ENCODE measurements at places on chromosomes 3 and 15. TPM values are rescaled to one million over a fixed set of nuclear protein-coding genes. Genes with fewer than 3 reads are reported as not detected.
A peak's percentile ranks its signal among the peaks of the same experiment; 100 is the strongest.

- no peak for DNase-seq
These were observed 33.9 kb upstream of the SLC41A3 start for GRCh38 chr3:126117786-126118185.

DNA sequence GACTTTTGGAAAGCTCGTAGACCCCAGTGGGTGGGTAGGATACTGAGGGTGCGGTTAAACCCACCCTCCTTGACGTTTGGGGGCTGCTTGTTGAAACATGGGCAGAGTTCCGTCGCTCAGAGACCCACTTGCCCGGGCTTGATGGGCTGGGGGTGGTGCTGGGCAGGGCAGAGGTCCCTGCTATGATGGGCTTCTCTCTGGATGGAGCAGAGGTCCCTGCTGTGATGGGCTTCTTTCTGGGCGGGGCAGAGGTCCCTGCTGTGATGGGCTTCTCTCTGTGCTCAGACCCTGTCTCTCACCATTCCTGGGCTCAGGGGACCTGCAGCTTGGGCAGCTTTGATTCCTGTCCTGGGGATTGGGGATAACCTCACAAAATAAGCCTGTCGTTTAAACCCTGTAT, 45.2 kb downstream of the FBLN2 start:
- no peak for DNase-seq

DNA sequence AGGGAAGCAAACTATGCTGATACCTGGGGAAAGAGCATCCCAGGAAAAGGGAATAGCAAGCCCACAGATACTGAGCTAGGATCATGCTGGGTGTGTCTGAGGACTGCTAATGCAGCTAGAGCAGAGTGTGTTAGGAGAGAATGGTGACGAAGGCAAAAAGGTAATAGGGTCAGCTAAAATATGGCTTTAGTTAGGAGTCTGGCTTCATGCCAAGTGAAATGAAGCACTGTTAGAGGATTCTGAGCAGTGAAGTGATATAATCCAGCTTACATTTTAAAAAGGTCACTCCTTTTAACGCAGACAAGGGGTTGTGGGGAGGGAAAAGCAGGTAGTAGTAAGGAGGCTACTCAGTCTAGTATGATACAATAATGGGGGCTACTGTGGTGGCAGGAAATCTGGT, 30.4 kb downstream of the SECISBP2L start:
- DNase-seq, result no peak

DNA sequence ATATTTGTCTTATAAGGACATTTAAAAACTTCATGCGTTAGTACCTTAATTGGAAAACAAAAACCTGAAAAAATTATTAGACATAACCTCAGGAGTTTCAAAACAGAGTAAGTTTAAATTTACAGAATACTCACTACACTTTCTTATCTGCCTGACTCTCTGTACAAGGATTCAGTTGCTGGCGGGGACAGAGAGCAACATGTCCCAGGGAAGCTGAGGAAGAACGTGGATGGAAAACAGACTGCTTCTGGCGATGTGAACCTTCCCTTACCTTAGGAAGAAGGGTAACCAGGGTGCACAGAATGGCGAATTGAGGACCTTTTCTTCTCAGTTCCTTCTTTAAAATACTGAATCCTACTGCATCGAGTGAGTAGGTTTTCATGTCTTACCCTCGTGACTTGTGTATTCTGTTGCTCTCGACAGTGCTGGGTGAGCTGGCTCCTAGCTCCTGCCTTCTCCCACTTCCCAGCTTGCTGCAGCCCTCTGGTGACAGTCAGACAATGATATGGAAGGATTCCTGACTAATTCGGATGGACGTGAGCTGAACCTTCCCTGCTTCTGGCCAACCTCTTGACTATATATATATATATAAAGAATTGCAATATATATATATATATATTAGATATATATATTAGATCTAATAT, 178.2 kb downstream of the PDZRN3 start:
- no peak for DNase-seq

DNA sequence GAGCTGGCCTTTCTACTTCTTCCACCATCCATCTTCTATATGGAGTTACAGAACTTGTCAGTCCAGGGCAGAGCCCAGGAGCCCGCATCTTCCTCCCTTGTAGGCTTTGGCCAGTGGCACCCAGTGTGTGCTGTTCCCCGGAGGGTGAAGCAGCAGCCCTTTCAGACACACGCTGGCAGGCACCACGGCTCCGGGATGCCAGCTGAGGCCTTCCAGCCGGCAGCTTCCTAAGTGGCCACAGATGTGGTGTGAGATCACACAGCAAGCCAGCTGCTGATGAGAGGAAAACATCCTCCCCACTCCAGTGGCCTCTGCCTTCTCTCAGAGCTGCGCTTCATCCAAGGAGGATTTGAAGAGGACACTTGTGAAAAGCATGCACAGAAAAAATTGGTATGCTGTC, 24.1 kb downstream of the CRABP1 start:
- no peak for DNase-seq

DNA sequence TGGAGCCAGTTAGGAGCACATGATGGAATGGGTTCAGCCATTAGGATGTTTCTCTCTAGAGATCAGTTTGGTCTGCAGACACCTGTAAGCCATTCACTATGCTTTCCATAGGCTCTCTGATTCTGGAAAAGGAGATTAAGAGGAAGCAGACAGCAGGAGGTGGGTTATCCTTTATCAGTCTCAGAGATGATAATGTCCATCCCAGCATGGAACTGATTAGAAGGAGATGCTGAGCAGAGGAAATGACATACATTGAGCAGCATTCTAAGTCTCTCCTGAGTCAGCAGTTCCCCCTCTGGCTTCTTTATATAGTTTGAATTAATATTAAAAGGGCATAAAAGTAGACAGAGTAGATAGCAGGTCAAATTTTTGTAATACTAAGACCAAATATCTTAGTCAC, 591.1 kb downstream of the GBE1 start:
- no peak for DNase-seq

- DNase-seq, result no peak
These were observed 242.8 kb upstream of the CNTN4 start for GRCh38 chr3:1855841-1856240.

DNA sequence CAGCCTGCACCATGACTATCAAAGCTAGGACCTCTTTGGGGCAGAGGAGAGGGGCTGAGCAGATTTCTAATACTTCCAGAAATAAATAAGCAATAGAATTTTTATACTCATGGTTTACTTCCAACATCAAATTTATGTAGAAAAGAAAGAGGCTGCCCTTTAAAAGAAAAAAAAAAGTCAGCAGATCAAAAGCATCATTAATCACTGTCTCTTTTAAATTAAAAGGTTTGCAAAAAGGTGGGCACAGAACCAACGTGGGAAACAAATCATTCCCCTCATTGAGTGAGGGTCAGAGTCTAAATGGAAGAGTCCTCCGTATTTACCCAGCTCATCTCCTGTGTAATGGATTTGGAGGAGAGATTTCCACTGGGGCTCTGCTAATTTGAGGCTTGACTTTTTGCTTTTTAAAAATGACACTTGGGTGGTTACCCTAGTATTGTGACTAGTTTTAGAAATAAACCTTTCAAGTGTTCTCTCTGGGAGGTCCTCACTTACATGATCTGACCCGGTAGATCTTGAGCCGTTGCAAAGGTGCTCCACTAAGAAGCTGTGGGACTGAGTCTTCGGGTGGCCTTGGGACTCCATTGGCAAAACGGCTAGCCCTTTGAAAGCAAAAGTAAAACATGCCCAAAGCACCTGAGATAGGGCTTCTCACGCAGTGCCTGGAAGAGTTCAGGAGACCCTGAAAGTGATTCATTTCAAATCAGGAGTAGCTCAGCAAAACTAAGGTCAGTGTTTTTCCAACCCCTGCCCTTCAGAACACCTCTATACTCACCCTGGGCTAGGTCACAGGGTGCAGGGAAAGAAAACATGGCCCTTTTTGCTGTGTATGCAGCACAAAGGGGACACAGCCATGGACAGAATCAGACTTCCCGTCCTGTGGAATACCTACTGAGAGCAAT, 320.9 kb downstream of the FOXP1 start:
- DNase-seq, result no peak

DNA sequence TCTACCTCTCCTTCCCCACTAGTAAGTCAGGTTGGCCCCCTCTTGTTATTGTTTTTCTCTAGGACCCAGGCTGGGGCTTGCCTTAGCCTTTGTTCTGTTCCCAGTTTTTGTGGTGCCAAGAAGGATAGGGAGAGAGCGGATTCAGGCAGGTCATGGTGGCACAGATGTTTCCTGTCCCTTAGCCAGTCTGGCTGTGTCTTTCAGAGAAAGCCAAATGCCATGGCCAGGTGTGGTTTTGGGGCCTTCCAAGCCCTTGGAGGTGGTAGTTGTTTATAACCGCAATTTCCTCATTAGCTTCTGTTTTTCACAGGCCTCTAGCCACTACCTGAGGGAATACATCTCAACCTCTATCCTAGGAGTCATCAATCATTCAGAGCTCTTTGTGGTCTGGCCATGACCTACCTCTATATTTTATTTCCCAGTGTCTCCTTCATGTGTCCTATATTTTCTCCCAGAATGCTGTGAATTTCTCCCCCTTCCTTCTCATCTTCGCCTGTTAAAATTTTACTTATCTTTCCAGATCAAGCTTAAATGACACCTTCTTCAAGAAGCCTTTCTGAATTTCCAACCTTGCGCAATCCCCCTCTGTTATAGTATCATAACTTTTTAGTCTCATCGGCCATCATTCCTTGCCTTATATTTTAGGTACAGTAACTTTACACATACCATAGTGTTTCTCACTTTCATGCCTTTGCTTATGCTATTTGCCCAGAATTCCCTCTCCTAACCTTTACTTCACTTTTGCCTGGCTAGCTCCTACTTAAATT, 38.2 kb downstream of the TIMP4 start:
- no peak for DNase-seq

GRCh38 chr3:11238880-11239279, 33.3 kb upstream of the ATG7 start:
- peak; percentile 64 for DNase-seq

DNA sequence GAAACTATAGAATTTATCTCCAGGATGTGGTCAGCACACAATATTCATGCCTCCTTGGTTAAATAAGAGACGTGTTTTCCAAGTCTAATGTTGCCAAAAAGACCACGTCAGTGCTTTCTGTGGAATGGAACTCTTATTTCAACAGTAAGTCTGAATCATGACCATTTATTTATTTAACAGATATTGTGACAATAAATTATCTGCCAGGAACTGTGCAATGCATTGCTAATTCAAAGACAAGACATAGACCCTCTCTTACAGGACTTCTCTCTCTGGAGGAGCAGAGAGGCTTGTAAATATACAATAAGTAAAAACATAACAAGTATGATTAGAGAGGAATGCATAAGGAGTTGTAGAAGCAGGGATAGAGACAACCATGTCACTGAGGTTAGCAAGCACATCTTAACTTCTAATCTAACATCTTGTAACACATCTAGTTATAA, 227.5 kb downstream of the DTWD1 start:
- DNase-seq, result peak; percentile 10

DNA sequence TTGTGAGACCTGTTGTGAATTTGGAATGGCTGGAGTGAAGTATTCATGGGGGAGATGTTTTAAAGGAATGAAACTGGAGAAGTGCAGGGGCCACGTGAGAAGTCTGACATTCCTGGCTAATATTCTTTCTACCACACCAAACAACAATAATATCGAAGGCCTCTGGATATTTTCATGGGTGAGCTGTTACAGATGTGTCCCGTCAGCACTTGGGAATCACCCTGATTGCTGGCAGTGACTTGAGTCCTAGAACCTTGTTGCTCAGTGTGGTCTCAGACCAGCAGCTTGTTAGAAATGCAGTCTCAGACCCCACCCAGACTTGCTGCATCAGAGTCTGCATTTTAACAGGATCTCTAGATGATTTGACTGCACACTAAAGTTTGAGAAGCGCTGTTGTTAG, 113.8 kb downstream of the ITPR1 start:
- DNase-seq, result no peak

DNA sequence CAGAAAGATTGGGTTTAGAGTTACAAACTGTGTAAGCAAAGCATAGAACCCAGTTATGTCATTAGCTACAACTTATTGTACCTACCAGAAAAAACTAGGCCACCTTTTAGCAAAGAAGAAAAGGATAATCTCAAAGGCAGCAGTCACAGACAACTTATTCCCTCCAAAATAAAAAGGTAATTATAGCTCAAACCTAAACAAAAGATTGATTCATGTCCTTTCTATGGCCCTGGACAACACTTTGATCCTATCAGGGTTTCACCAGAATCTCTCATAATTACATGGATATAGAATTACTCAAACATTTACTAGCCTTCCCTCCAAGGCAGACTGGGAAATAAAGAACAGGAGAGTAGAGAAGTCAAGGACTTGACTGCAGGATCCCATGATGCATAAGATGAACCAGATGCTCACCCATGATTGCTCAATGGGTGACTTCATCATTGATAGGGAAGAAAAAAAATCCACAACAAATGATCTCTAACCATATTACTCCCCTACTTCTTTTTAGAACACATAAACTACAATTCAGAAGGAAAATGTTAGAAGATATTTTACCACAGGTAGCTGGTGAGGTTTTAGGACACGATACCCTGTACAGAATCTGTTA, 17.4 kb downstream of the DET1 start:
- no peak for DNase-seq

DNA sequence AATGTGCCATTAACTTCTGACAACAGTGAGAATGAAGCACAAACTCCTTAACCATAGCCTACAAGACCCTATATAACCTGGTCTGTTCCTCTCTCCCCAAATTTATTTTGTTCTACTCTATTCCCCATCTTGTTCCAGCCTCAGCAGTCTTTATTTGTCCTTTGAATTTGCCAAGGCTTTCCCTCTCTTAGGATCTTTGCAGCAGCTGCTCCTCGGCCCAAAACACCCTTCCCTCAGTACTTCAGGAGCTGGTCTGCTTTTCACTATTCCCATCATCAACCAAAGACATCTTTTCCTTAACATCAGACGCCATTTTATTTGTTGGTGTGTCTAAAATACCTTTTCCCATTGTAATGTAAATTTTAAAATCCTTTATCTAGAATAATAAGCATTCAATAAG, 10.2 kb downstream of the PRICKLE2 start:
- no peak for DNase-seq

The TERC gene
- total RNA-seq, result 246 TPM

The ABTB1 gene
- total RNA-seq, result 14.2 TPM

The TRPM1 gene
- 1.2 TPM for total RNA-seq

The SEMA7A gene
- 322 TPM for total RNA-seq

The GRM7 gene
- total RNA-seq, result 0.62 TPM

The HIGD2B gene
- not detected for total RNA-seq

The CPNE4 gene
- 3.7 TPM for total RNA-seq

All from kidney epithelial cell (primary cell).